Hematopoietic multipotent progenitor cell treated with erythropoietin and hydrocortisone succinate and interleukin-3 and kit ligand, for 4 days (in vitro differentiated cells): ENCODE measurements at places on chromosomes 6 and 20.
A peak's percentile ranks its signal among the peaks of the same experiment; 100 is the strongest.

- no peak for DNase-seq
These were observed 16.6 kb downstream of the DCDC2 start for GRCh38 chr6:24340998-24341938.

DNA sequence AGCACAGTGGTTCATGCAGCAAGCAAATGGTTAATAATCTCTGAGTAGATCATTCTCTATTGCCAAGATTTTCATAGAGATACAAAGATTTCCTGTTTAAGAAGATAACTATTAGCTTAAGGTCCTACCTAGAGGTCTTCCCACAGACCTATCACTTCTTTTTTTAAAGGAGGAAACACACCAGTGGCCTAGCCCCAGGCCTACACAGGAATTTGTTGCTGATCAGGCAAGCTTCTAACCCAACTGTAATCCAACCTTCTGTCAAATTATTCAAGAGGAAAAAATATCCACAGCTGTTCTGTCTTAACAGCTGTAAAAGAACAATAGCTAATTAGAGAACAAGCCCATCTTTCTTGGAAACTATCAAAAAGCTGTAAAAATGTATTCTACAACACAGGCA lies 332.8 kb downstream of the BTBD9 start:
- no peak for DNase-seq

GRCh38 chr6:41713159-41713649 lies 22.2 kb downstream of the TFEB start:
- no peak for DNase-seq

DNA sequence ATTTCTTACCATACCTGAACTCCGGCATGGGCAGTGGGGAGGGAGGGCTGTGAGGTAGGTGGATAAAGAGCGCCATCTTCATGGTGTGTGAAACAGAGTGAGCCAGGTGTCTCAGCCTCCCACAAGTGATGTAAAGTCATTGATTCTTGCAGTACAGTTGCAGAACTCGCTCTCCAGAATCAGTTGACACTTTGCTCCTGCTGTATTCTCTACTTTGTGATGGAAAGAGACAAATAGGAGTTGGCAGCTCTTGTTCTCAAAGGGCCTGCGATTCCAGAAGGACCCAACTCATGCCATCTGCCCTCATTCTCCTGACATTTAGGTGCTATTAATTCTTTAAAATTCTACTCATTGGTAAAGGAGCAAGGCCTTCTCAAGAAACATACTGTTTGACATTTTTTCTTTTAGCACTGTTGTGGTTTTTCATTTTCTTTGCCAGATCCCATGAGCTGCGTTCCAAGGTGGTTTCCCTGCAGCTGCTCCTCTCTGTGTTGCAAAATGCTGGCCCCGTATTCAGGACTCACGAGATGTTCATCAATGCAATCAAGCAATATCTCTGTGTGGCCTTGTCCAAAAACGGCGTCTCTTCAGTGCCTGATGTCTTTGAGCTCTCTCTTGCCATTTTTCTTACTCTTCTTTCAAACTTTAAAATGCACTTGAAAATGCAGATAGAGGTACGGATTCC lies 49.3 kb downstream of the ARFGEF2 start:
- DNase-seq = no peak

DNA sequence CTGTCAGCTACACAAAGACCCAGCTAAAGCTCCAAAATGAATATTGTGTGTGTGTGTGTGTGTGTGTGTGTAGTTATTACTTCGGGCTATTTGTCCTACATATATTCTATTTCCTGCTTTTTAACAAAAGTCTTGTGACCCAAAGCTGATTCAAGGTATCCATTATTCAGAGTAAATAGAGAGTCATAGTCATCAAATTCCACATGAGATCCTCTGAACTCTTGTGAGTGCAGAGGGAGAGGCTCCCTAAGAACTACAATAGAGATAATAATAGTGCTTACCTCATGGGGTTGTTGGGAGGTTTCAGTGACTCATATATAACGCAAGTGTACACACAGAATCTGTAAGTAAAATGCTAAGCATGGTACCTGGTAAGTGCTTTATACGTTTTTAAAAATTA lies 95.6 kb upstream of the SHLD1 start:
- no peak for DNase-seq

DNA sequence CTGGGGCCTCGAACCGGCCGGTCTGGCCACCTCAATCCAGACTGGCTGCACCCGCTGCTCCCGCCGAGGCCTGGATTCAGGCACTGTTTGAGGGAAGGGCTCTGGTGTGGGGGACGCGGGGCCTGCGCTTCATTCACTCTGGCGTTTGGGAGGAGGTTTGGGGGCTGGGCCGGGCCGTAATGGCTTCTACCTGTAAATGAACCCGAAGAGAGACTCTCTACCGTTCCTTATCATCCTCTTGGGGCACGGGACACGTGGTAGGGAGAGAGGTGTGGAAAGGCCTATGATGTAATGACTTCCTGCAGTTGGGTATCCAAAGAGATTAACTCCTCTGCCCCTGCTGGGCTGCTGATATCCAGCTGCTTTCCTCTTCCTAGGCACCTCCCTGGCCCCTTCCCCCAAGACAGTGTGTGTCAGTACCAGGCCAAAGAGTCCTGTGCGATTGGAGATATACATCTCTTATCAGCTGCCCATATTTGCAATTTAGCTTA lies 1.8 kb downstream of the FOXO3 start:
- DNase-seq = peak; percentile 91

DNA sequence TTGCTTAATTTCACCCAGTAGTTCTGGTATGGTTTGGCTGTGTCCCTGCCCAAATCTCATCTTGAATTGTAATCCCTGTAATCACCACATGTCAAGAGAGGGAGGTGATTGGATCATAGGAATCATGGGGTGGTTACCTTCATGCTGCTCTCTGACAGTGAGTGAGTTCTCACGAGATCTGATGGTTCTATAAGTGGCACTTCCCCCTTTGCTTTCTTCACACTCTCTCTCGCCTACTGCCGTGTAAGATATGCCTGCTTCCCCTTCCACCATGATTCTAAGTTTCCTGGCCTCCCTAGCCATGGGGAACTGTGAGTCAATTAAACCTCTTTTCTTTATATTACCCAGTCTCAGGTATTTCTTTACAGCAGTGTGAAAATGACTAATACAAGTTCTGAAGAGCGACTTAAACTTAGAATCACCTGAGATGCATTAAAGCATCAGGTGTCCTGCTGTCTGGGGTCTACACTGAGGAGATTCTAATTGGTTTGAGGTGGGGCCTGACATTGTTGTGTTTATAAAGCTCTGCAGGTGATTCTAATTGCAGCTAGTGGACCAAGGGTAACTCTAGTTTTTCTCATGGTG lies 82.1 kb upstream of the DTNBP1 start:
- peak; percentile 55 for DNase-seq
